ENCODE measurements at places on chromosomes 13 and 19. TPM values are rescaled to one million over a fixed set of nuclear protein-coding genes. Genes with fewer than 3 reads are reported as not detected.

The CCL25 gene
- polyA plus RNA-seq: not detected

The SLC1A5 gene
- 200 TPM for polyA plus RNA-seq

The ICAM5 gene
- 0.77 TPM for polyA plus RNA-seq

The ACTN4 gene
- 1,011 TPM for polyA plus RNA-seq

The ADM5 gene
- 4.4 TPM for polyA plus RNA-seq

The VSIG10L gene
- 6.7 TPM for polyA plus RNA-seq

The NBEA gene
- polyA plus RNA-seq: 4.2 TPM

The MEDAG gene
- 0.09 TPM for polyA plus RNA-seq

The ZNF723 gene
- polyA plus RNA-seq: not detected

The PRKACA gene
- polyA plus RNA-seq: 46.2 TPM

The KCTD12 gene
- 0.66 TPM for polyA plus RNA-seq

The DAPK3 gene
- polyA plus RNA-seq: 61.8 TPM

The CBY2 gene
- polyA plus RNA-seq: not detected

The SIGLEC10 gene
- polyA plus RNA-seq: not detected

The PTPRS gene
- 38.8 TPM for polyA plus RNA-seq

The C1QTNF9B gene
- polyA plus RNA-seq: not detected

The SELENOV gene
- not detected for polyA plus RNA-seq

The ATP7B gene
- polyA plus RNA-seq: 2.8 TPM

The ZNF529 gene
- 3.1 TPM for polyA plus RNA-seq

The SBSN gene
- 0.67 TPM for polyA plus RNA-seq

The KRTDAP gene
- not detected for polyA plus RNA-seq

The SMIM44 gene
- polyA plus RNA-seq: not detected

The C19orf25 gene
- polyA plus RNA-seq: 17.1 TPM

The KLK14 gene
- polyA plus RNA-seq: 0.22 TPM

The CASP14 gene
- not detected for polyA plus RNA-seq

The IQCN gene
- 0.50 TPM for polyA plus RNA-seq

The FGF21 gene
- not detected for polyA plus RNA-seq

The NECTIN2 gene
- polyA plus RNA-seq: 92.4 TPM

The ZNF90 gene
- polyA plus RNA-seq: not detected

The P2RY11 gene
- 6.4 TPM for polyA plus RNA-seq

The STX10 gene
- polyA plus RNA-seq: 63.6 TPM

The OBI1 gene
- 8.7 TPM for polyA plus RNA-seq

The ZNF599 gene
- 2.8 TPM for polyA plus RNA-seq

The RAB8A gene
- 101 TPM for polyA plus RNA-seq

The GRIN3B gene
- polyA plus RNA-seq: 1.1 TPM

The C13orf42 gene
- polyA plus RNA-seq: not detected

The CEACAM16 gene
- 0.08 TPM for polyA plus RNA-seq

The A1BG gene
- polyA plus RNA-seq: 9.3 TPM

The ZNF93 gene
- not detected for polyA plus RNA-seq

The UTP14C gene
- 8.1 TPM for polyA plus RNA-seq

The FGF22 gene
- polyA plus RNA-seq: 1.1 TPM

Data from A549 (cell line).